ENCODE measurements at places on chromosomes 4 and X. TPM values are rescaled to one million over a fixed set of nuclear protein-coding genes. Genes with fewer than 3 reads are reported as not detected.

ZGRF1 gene
- 1.2 TPM for total RNA-seq

BLOC1S4 gene
- 14.5 TPM for total RNA-seq

CSN1S1 gene
- not detected for total RNA-seq

NAAA gene
- total RNA-seq = 13.4 TPM

ERCC6L gene
- total RNA-seq = under 0.01 TPM

CT45A10 gene
- not detected for total RNA-seq

HERC5 gene
- 0.13 TPM for total RNA-seq

GRIPAP1 gene
- 35.8 TPM for total RNA-seq

GPR119 gene
- total RNA-seq = not detected

ZNF157 gene
- not detected for total RNA-seq

TRPC5OS gene
- not detected for total RNA-seq
